ENCODE measurements at places on chromosomes 5 and 9. TPM values are rescaled to one million over a fixed set of nuclear protein-coding genes. Genes with fewer than 3 reads are reported as not detected.

DNA sequence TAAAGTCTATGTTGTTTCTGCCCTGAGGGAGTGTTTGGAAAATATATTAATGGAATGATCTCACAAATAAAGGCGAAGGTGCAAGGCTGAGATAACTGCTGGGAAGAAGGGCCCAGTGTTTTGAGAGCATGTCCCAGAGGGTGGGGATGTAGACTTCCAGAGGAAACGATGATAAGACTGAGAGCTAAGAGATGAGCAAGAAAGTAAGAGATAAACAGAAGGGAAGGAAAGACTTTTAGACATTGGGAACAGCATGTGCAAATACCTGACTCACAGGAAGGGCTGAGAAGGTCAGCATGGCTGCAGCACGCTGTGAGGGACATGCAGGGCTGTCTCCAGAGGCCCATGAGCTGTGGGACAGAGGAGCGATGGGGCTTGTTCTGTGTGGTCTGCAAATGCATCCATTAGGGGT, 19.9 kb upstream of the ADRB2 start:
- no peak for DNase-seq

DNA sequence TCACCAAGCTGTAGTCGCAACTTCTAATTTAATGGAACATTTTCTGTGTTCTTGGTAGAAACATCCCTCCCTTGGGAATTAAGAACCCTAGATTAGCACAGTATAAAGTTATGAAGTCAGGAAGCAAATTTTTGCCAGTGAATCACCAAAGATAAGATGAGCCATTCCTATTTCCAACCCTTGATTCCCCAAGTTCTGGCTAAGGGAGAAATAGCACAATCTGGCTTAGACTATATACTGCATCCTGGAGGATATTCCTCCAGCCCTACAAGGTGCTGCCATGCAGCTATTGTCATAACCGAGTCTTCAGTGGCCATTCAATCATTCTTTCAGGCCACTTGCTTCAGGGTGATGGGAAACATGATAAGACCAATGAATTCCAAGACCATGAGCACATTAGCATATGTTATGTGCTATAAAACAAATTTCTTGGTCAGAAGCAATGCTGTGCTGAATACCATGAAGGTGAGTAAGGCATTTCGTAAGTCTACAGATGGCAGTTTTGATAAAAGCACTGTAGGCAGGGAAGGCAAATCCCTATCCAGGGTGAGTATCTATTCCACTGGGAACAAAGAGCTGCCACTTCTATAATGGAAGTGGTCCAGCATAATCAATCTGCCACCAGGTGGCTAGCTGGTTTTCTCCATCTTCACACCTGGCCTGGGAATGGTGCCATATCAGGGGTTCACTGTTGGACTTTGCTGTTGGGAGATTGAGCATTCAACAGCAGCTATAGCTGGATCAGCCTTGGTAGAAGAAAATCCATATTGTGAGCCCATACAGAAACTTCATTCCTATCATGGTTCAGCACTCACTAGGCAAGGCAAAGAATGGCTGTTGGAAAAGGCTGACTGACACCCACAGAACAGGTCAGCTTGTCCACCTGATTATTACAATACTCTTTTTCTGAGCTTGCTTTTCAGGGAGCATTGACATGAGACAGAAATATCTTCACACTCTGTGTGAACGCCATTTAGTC, 19.6 kb upstream of the ARL15 start:
- no peak for DNase-seq

DNA sequence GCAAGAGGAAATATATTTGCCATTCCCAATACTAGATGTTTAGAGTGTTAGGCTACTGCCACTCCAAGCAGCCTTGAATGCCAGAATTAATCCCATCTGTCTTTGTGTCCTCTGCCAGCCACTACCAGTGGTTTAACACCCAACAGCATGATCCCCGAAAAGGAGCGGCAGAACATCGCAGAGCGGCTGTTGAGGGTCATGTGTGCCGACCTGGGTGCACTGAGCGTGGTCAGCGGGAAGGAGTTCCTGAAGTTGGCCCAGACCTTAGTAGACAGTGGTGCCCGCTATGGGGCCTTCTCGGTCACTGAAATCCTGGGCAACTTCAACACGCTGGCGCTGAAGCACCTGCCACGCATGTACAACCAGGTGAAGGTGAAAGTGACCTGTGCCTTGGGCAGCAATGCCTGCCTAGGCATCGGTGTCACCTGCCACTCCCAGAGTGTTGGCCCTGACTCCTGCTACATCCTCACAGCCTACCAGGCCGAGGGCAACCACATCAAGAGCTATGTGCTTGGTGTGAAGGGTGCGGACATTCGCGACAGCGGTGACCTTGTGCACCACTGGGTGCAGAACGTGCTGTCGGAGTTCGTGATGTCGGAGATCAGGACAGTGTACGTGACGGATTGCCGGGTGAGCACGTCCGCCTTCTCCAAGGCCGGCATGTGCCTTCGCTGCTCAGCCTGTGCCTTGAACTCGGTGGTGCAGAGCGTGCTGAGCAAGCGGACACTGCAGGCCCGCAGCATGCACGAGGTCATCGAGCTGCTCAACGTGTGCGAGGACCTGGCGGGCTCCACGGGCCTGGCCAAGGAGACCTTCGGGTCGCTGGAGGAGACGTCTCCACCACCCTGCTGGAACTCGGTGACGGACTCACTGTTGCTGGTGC, 29.3 kb downstream of the AMBP start:
- DNase-seq = no peak

DNA sequence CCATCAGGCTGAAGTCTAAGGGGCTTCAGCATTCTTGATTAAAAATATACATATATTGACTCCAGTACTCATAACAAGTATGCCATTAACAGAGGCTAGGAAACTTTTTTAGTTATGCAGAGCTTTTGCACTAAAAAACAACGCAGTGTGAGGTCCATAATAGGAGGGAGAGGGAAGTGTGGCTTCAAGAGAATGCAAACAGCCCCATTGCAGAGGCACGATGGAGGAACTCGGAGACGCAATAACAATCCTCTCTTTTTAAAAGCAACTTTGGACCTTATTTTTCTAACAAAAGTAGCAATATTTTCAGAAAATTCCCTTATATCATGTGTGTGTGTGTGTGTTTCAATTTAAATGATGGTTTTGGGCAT, 150.0 kb upstream of the PTCH1 start:
- DNase-seq = no peak

RAB3C gene
- not detected for total RNA-seq

Data from HCT116 (cell line).